ENCODE measurements at places on chromosomes 2 and 18.

- DNase-seq, result no peak
These were observed 37.2 kb downstream of the CASP10 start for GRCh38 chr2:201220102-201220570.

DNA sequence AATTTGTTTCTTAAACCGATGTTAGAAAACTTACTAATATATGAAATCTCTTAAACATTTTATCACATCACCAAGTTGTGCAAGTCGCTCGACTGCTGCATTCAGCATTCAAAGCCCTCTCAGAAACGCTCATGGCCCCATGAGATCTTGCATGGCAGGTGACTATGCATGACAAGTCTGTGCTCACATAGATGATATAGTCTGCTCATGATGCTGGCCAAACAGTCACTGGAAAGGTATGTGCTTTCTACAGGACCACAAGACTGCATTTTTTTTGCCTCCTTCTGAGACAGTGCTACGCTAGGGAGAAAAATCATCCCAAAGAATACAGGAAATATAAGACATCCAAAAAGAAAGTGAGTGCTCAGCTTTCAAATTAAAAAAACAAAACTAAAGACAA lies 98.3 kb upstream of the ZBTB14 start:
- no peak for DNase-seq

DNA sequence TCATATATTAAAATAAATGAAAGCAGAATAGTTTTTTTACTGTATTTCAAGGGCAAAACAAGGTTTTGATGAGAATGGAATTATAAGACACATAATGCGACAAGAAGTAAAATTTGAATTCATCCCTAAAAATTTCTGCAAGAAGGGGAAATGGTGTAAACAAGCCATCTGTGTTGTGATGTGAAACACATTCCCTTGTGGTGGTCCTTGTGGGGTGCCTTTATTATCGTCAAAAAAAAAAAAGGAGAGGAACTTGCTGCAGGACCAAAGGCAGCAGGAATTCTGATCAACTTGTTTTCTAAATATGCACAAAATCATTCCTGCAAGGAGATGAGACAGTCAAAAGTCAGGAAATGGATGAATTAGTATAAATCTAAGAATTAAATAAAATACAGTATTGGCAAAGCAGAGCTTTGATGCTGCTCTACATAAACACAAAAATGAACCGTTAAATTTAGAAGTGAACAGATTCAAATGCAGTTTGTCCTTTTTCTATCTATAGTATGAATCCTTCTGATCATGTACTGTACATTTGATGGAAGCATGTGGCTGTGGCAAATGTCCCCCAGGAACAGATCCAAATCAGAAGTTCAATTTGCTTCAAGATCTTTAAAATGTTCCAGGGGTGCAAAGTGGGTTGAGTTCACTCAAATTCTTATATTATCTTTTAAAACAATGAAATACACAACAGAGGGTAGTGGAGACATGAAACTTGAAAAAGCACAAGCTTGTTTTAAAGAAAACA lies 818.8 kb downstream of the PLCL1 start:
- no peak for DNase-seq

DNA sequence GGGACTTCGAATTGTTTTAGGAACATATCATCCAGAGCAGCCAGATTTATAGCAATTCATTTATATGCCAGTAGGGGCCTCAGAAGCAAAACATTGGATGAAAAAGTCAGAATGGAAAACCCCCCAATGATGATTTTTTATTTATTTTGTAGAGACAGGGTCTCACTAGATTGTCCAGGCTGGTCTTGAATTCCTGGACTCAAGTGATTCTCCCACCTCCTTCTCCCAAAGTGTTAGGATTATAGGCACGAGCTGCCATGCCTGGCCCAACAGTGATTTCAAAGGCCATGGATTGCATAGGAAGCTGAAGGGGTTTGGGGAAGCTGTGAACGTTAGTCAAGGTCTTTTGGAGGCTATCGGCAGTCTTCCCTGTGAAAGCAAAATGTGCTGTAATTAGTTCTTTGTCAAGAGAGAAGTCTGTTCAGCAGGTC lies 21.9 kb upstream of the MCFD2 start:
- DNase-seq, result no peak

DNA sequence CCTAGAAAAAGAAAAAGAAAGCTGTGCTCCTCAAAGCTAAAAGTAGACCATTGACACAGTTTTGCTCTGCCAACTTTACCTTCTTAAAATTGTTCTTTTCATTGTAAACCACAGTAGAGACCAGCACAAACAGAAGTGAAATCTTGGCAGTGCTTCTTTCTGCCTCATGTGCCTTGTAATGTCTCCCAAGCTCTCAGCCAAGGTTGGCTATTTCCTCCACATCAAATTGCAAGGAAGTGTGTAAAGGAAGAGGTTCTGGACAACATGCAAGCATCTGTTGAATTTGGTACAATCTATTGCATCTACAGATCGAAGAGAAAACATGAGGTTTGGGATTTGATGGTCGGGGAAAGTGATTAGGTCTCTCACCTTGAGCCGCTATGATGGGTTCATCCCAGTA lies 83.3 kb upstream of the PNPT1 start:
- no peak for DNase-seq

DNA sequence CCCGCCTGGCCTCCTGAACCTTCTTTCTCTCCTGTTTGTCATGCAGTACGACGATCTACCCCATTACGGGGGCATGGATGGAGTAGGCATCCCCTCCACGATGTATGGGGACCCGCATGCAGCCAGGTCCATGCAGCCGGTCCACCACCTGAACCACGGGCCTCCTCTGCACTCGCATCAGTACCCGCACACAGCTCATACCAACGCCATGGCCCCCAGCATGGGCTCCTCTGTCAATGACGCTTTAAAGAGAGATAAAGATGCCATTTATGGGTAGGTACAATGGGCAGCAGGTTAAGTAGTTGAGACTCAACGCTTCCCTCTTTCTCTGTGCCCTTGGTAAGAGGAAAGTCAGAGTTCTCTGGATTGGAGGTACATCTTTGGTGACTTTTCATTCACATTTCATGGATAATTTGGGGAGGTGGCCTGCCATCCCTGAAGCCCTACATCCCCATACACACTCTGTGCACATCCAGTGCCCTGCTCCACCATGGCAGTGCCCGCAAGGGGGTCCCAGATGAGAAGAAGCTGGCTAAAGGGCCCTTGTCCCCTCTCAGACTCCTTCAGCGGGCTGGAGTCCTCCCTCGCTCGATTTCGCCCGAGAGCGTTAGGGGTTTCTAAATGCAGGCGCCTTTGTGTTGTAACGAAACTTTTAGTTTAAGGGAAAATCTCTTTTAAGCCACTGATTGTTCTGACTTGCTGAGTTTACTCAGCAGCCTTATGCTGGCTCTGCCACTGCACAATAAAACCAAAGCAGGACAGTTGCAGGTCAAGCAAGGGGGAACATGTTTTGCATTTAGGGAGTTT lies 3.0 kb downstream of the MEIS1 start:
- DNase-seq, result no peak

DNA sequence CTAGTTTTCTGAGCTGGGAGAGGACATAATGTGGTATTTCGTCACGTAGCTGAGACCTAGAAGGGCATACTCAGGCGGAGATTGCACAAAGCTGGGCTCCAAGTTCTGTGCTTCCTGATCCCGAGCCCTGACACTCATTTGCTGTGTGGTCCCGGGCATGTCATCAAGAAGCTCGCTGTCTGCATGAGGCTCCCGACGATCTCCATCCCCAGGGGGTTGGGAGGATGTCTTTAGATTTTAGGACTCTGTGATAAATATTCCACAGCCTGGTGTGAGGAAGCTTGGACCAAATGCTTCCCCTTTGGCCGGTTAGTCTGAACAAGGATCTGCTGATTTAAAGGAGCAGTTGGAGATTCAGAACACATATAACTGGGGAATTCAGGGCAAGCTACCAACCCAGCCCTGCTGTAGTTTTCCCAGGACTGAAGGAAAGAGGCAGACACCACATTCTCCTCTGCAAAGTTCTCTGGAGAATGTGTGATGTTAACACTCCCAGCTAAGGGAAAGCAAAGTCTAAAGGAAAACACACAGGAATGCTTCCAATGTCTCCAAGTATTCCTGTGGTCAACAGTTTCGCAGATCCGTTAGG lies 2.3 kb downstream of the KCNE4 start:
- no peak for DNase-seq

- no peak for DNase-seq
These were observed 179.0 kb downstream of the TWIST2 start for GRCh38 chr2:239026711-239027361.

- no peak for DNase-seq
These were observed 176.6 kb upstream of the TACR1 start for GRCh38 chr2:75375646-75376582.

DNA sequence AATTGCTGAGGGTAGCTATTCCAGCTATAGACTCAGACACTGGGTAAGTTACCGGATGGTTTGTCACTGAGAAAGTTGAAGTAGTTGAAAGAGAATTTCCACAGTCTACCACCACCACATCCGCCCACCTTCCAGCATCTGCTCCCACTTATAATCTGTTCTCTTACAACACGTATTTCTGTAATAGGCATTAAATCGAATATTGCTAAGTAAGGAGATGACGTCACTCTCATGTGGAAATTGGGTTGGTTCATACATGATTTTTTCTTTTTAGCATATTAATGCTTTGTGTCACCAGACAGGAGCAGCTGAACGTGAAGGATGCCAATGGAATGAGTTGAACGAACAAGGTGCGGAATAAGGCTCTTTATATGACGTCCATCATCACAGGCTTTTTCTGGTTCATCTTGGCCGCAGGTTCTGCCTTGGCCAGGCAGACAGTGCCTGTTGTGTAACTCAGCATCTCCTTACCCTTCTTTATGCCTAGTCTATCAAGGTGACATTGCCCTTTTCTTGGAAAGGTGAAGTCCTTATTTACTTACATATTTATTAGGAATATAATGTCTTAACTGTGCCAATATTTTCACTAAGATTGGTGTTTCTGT lies 45.9 kb downstream of the THUMPD2 start:
- no peak for DNase-seq

GRCh38 chr2:142865924-142866323 lies 11.5 kb upstream of the KYNU start:
- no peak for DNase-seq

GRCh38 chr18:32877371-32877770 lies 104.5 kb upstream of the KLHL14 start:
- no peak for DNase-seq

- no peak for DNase-seq
These were observed 163.4 kb downstream of the COL6A3 start for GRCh38 chr2:237250599-237250998.

GRCh38 chr18:68721681-68722583 lies 7.0 kb upstream of the TMX3 start:
- no peak for DNase-seq

- no peak for DNase-seq
These were observed 405.7 kb downstream of the FBXO15 start for GRCh38 chr18:73741946-73742345.

DNA sequence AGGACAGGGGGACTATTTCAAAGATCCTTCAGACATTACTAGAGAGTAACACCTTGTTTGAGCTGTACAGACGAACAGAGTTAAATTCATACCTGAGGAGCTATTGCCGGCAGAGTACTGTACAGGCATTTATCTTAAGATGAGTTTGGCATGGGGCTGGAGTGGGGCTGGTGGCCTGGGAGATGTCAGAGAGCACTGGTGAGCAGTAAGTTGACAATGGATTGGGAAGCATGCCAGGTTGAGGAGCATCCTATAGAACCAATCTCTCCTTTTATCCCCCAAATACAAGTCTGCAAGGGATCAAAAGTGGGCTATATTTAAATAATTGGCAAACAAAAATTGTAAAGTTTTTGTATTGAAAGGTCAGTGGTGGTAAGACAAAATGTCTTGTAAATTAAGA lies 58.6 kb downstream of the ADCYAP1 start:
- DNase-seq, result no peak

- no peak for DNase-seq
These were observed 119.6 kb upstream of the ITGA6 start for GRCh38 chr2:172307800-172308199.

GRCh38 chr2:222492683-222493082 lies 68.3 kb downstream of the SGPP2 start:
- no peak for DNase-seq

DNA sequence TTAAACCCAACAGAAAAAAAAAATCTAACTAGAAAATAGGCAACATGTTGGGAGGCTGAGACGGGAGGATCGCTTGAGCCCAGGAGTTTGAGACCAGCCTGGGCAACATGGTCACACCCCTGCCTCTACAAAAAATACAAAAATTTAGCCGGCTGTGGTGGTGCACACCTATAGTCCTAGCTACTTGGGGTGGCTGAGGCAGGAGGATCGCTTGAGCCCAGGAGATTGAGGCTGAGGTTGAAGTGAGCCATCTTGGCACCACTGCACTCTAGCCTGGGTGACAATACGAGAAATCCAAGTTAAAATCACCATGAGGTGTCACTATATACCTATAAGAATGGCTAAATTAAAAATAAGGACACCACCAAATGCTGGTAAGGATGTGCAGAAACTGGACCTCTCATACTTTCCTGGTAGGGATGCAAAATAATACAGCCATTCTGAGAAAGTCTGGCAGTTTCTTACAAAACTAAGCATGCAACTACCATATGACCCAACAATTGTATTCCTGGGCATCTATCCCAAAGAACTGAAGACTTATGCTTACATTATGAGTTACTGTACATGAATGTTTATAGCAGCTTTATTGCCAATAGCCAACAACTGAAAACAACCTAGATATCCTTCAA lies 2.2 kb downstream of the SEPTIN10 start:
- DNase-seq, result no peak

GRCh38 chr2:162333968-162334367 lies 10.0 kb upstream of the GCA start:
- no peak for DNase-seq

DNA sequence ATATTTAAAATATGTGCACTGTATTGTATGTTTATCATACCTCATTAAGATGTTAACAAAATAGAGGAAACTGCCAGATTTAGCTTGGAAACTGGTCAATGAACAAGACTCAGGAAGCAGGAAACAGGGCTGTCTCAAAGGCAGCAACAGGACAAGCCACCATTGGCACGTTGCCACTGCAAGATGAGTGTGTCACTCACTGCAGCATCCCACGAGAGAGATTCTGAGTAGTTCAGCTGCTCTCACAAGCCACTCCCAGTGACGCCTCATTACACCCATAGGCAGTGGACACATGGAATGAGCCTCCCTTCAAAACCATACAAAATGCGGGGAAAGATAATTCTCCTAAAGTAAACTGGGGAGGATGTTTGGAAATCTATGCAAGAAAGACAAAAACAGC lies 181.9 kb upstream of the DLGAP1 start:
- no peak for DNase-seq

GRCh38 chr18:39455285-39455684 lies 1889.7 kb upstream of the CELF4 start:
- DNase-seq, result no peak

DNA sequence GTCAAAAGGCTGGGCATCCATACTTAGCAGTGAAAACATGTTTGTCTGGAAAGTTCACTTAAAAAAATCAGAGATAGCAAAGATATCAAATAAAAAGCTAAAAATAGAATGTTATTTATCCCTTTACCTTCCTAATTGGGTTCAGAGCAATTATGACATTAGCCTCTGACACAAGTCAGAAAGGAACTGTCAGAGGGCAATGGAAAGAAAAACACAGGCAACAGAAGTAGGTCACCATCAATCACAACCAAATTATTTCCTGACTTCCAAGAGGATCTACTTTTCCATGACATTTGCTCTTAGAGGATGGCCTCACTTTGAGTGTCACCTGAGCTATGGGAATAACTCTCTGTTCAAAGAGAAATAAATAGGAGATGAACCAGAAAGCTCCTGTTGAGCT lies 27.5 kb downstream of the MYOM1 start:
- DNase-seq, result no peak

- no peak for DNase-seq
These were observed 198.4 kb downstream of the CMPK2 start for GRCh38 chr2:6667326-6667725.

Data from activated CD8-positive, alpha-beta memory T cell treated with anti-CD3 and anti-CD28 coated beads for 1 hour (primary cell).